ENCODE measurements at places on chromosomes 13 and 19. TPM values are rescaled to one million over a fixed set of nuclear protein-coding genes. Genes with fewer than 3 reads are reported as not detected.

GRIN3B gene
- polyA plus RNA-seq = 0.91 TPM

ADM5 gene
- 2.3 TPM for polyA plus RNA-seq

DNA sequence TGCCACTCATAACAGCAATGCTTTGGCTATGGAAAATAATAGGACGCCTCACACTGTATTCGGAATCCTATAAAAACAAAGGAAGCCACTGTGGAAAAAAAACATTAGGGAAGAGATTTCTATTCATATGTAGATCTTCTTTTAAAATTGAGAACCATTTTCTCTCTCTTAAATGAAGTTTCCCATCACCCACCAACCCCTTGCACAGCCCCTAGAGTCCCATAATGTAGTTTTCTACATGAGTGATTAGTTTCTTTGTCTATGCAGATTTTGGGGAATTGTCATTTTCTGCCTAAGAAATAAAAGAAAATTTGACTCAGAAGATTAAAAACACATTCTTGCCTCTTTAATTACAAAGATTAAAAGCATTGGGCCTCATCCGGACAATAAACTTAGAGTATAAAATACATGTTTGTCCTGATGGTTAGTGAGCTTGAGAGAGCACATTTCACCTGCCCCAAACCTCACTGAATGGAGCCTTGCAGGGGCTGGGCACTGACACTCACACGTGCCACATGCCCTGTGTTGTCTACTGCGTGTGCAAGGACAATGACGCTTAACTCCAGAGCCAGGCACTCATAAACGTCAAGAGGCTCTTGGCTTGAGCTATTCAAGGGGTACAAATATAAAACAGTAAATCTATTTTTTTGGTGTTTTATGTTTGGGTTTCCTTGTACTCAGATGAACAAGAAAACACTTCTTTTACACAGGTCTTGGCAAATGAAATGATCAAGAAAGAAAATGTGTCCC, 40.0 kb upstream of the KL start:
- DNase-seq = no peak

DNA sequence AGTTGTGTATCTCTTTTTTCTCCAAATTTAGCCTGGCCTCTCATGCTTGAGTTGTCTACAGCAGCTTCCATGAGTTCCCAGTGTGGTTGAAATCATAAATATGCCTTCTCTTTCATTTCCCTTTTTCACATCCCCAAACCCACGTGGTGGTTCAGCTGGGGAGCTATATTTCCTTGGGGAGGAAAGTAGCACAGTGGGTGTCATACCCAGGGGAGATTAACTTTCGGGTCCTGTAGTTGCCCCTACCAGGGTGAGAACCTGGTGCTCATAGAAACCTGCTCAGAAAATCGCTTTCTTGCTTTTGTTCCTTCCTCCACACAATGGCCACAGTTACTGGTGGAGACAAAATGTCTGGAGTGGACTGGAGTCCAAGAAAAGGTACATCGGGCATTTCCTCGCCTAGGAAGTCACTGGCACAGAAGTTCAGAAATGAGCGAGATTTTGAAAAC, 7.0 kb upstream of the LILRA4 start:
- no peak for DNase-seq

- peak; percentile 42 for DNase-seq
These were observed 74.8 kb downstream of the ZNF536 start for GRCh38 chr19:30446850-30447552.

- no peak for DNase-seq
These were observed 14.6 kb downstream of the FRY start for GRCh38 chr13:32045982-32046785.

GRCh38 chr19:45882652-45883585, 3.0 kb downstream of the IRF2BP1 start:
- DNase-seq = peak; percentile 81

- no peak for DNase-seq
These were observed 32.2 kb downstream of the LACC1 start for GRCh38 chr13:43911871-43912270.

GRCh38 chr13:110213461-110214074, 93.4 kb downstream of the COL4A1 start:
- DNase-seq = no peak

DNA sequence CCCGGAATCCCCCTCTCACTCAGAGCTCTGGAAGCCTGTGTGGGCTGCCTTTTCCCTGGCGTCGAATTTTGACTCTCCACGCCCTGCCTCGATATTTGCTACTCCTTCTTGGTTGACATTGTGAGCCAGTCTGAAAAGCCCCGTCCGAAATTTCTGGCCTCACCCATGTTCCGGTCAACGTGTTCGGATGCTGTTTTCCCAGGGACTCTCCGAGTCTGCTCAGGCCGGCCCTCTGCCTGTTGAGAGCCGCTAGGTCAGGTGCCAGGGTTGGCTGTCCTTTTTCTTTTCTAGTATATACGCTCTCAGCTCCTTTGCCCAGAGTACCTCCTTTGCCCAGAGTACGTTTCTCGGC, 6.8 kb upstream of the DGKH start:
- peak; percentile 55 for DNase-seq

- DNase-seq = no peak
These were observed 102.6 kb downstream of the DNAJC3 start for GRCh38 chr13:95779522-95779921.

DNA sequence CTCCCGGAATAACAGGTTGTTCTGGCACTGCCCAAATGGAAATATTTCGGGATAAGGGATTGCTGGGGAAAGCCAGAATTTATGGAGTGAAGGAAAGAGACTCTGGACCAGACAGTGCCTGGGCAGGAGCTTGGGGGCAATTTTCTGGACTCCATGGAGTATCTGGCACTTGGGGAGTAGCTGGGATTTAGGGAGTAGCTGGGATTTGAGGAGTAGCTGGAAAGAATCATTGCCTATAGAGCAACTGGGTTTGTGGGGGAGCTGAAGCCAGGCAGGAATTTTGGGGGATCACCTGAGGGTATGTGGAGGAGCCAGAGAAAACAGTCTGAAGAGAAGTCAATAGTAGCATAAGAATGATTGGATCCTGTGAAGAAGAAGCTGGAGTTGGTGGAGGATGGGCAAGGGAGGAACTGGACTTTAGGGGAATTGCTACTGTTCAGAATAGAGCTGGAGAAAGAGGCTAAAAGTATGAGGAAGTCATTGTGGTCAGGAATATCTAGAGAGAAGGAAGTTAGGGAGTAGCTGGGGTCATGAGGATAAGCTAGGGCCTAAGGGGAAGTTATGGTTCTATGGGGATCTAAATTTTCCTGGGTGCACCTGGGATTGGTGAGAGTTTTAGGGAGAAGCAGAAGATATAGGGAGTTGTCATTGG, 14.8 kb downstream of the FSD1 start:
- no peak for DNase-seq

DNA sequence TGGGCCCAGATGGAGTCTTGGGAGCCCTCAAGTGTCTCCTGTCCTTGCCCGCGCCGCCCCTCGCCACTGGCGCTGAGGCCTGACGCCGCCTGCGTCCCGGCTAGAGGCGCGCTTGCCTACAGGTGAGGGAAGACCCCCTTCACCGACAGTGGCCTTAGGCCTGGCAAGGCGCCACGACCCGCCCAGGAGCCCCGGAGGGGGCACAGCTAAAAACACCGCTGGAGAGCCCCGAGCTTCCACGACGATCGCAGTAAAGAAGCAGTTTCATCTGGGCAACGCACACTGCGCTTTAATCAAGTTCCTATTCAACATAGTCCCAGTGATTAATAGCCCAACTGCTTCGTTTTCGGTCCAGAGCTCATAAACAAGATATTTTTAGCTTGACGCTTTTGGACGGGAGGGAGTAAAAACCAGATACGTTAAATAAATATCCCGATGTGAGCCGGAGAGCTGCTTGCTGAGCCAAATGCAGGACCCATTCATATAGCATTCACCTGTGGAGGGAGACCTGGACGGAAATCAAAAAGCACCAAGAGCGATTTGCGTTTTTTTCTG, 1.5 kb upstream of the CEBPA start:
- DNase-seq = no peak
